ENCODE measurements at places on chromosomes 2 and 18.

DNA sequence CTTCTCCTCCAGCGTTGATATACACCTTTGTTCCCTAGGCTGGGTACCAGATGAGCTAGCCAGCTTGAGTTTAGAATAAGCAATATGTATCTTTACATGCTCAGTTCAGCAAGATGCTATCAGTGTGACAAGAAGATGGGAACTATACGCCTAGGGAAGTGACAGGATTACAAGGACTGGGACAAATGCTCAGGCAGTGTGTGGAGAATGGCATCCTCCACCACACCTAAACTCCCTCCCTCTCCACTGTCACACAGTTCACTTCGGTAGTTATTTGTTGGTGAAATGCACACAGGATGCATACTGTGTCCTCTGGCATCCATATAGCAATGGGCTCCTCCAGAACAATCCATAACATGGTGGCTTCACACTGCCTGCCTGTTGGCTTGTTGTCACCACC, 7.7 kb downstream of the STAT1 start:
- DNase-seq, result no peak

GRCh38 chr2:143649226-143649740, 520.1 kb downstream of the ARHGAP15 start:
- DNase-seq, result no peak

DNA sequence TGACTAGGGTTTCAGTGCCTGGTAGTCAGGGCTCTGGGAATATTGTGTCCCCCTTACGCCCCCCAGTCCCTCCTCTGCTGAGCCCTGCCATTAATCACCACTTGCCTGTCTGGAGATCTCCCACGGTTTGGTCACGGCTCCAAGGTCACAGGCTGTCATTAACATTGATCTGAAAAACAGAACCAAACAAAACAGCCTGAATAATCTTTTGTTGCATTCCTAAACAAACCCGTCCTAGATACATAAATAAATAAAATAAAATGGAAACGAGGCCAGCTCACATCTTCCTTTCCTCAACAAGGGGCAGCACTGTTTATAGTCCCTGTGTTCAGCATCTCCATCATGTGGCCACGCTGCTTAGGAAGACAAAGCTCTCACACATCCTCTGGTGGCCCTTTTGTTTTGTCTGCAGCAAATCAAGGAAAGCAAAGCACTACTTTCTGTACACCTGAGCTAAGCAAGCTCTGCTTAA, 282.8 kb downstream of the AGPS start:
- DNase-seq, result no peak

- no peak for DNase-seq
Observed at GRCh38 chr2:207676827-207677354, 34.5 kb upstream of the CCNYL1 start.

- DNase-seq, result no peak
Observed at GRCh38 chr2:200794143-200794542, 17.6 kb upstream of the BZW1 start.
